ENCODE measurements at places on chromosomes 6 and 20. TPM values are rescaled to one million over a fixed set of nuclear protein-coding genes. Genes with fewer than 3 reads are reported as not detected.

EEF1A2 gene
- total RNA-seq, result 11.2 TPM

DAAM2 gene
- 21.1 TPM for total RNA-seq

RIPPLY2 gene
- total RNA-seq, result 0.26 TPM

SYCP2 gene
- 6.7 TPM for total RNA-seq

FNDC1 gene
- 31.6 TPM for total RNA-seq

UCKL1 gene
- total RNA-seq, result 20.1 TPM

IL17A gene
- total RNA-seq, result not detected

ROS1 gene
- not detected for total RNA-seq

MATN4 gene
- total RNA-seq, result 1.5 TPM

BMP6 gene
- total RNA-seq, result 11.7 TPM

CCN6 gene
- not detected for total RNA-seq

DNA sequence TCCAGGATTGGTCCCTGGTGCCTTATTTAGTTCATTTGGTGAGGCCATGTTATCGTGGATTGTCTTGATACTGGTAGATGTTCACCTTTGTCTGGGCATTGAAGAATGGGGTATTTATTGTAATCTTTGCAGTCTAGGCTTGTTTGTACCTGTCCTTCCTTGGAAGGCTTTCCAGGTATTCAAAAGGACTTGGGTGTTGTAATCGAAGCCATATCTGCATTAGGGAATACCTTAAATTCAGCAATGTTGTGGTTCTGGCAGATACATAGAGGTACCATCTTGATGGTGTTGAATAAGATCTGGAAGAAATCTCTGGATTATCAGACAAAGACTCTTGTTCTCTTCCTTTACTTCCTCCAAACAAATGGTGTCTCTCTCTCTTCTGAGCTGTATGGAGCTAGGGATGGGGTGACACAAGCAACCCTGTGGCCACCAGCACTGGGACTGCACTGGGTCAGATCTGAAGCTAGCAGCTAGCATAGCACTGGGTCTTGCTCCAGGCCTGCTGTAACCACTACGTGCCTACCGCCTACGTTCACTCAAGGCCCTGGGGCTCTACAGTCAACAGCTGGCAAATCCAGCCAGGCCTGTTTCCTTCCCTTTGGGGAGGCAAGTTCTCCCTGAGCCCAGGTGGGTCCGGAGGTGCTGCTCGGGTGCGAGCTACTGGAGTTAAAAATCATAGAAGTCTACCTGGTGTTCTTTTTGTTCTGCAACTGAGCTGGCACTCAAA lies 261.1 kb upstream of the CITED2 start:
- DNase-seq, result no peak

DNA sequence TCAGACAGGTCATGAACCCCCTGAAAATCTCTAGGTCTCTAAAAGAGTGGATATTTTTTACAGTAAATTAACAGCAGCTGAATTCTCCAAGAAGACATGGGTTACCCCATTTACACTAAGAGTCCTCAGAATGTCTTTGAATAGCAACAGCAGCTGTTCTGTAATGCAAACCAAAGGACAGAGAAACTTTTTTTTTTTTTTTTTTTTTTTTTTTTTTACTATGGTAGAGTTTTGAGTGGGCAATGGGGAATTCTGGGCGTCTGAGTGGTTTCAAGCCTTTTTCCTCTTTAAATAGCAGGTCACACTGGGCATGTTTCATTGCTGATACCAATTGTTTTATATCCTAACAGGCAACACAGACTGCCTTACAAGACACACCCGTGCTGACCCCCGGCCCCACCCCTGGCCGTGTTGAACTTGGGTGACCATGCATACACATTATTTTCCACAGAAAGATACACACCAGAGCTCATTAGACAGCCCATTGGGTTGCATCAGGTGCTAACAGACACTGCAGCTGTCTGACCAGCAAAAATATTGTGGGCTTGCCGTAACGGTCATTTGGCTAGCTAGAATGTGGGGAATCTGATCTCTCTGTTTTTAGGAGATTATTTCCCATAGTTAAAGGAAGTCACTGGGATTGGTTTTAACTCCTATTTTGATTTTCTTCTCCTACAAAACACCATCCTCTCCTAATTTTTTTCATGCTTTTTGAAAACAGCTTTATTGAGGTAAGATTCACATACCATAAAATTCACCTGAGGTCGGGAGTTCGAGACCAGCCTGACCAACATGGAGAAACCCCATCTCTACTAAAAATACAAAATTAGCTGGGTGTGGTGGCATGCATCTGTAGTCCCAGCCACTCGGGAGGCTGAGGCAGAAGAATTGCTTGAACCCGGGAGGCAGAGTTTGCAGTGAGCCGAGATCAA lies 26.7 kb upstream of the IRF4 start:
- no peak for DNase-seq

- no peak for DNase-seq
Measured at GRCh38 chr20:63169681-63170080, 46.2 kb downstream of the YTHDF1 start.

DNA sequence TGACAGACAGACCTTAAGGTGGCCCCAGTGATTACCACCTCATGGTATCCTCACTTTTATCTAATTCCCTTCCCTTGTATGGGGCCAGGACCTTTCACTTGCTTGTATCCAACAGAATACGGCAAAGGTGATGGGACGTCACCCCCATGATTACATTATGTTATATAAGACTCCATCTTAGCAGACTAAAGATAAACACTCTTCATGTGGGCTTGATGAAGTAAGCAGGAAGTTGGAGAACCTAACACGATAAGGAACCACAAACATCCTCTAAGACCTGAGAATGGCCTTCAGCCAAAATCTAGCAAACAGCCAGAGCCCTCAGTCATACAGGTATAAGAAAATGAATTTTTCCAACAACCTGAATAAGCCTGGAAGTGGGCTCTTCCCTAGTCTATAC lies 8.0 kb downstream of the SLC17A3 start:
- DNase-seq, result no peak

GRCh38 chr6:45637611-45638257 lies 260.0 kb upstream of the SUPT3H start:
- DNase-seq, result no peak

DNA sequence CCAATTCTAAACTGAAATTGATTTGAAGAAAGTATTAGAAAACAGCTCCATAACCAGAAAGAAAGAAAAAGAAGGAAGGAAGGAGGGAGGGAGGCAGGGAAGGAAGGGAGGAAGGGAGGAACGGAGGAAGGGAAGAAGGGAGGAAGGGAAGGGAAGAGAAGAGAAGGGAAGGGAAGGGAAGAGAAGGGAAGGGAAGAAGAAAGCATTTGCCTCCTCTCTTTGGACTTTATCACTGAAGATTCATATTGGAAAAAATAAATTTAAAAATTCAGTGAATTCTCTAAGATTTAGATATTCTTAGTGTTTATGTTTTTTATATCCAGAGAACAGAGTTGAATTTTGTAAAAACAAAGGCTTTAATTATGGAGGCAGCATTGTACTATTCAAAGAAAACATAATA lies 68.5 kb upstream of the NXT1 start:
- DNase-seq, result no peak

- no peak for DNase-seq
Measured at GRCh38 chr20:24816431-24816830, 132.6 kb upstream of the CST7 start.

DNA sequence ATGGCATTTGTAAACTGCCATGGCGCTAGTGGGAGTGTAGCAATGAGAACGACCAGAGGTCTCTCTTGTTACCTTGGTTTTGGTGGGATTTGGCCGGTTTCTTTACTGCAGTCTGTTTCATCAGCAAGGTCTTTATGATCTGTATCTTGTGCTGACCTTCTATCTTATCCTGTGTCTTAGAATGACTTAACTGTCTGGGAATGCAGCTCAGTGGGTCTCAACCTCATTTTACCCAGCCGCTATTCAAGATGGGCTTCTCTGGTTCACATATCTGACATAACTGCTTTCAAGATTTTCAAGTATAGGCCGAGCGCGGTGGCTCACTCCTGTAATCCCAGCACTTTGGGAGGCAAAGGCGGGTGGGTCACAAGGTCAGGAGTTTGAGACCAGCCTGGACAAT lies 1.9 kb upstream of the SFT2D1 start:
- no peak for DNase-seq

- DNase-seq, result no peak
Measured at GRCh38 chr6:71408787-71409723, 120.4 kb downstream of the OGFRL1 start.

- DNase-seq, result no peak
Measured at GRCh38 chr20:8305449-8305978, 173.4 kb downstream of the PLCB1 start.

- no peak for DNase-seq
Measured at GRCh38 chr6:106244931-106245330, 80.6 kb downstream of the ATG5 start.

GRCh38 chr6:61887423-61887822 lies 398.6 kb downstream of the KHDRBS2 start:
- no peak for DNase-seq

GRCh38 chr6:1365686-1366085 lies 23.7 kb upstream of the FOXF2 start:
- no peak for DNase-seq

- no peak for DNase-seq
Measured at GRCh38 chr6:38035478-38035877, 216.0 kb downstream of the ZFAND3 start.

DNA sequence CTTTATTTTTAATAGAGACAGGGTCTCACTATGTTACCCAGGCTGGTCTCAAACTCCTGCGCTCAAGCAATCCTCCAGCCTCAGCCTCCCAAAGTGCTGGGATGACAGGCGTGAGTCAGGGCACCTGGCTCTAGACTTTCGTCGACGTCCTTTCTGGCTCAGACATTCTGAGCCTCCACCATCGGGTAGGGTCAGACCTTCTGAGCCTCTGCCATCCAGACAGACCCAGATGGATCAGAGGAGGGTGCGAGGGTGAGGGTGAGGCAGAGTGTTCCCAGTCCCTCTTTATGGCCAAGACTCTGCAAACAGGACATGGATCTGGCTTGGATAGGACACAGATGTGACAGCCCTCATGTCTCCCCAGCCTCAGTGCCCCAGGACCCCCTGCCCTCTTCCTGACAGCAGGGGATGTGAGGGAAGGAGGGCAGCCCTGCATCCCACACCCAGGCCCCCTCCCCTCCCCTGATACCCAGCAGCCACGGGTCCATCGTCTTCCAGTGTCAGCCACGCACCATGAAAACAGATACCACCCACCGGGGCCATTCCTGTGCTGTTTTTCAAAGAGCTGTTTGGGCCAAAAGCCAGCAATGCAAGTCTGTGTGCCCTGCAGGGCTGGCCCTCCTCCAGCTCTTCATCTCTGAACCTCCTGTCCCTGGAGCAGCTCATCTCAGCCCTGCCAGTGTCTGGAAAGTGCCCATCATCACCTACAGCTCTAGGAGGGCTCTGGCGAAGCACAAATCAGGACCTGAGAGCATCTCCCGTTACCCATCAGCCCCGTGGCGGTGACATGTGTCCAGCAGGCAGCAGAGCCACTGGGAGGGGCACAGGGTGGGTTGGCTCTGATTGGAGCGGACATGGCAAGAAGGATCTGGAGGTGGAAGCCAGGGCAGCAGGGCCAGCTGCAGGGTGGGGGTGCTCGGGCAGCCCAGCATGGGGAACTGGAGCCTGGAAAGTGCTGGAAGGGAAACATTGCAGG lies 208.4 kb downstream of the PREX1 start:
- DNase-seq, result no peak

- DNase-seq, result no peak
Measured at GRCh38 chr6:33727126-33727525, 15.6 kb upstream of the UQCC2 start.

DNA sequence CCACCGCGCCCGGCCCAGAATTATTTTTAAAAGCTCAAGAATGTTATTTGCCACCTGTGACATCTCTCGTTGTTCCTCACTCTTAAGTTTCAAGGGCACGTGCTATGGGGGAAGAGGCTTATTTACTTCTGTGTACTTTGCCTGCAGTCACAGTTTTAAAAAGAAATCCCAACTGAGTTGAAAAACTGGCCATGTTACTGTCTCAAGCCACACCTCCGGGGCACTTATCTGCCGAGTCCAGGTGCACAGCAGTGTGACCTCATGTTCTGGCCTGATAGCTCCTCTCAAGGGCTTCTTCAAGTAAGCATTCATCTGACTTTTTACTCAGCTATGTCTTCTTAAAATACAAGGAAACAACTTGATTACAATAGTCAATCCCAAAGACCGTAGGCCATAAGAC lies 34.5 kb downstream of the SHLD1 start:
- DNase-seq, result no peak

DNA sequence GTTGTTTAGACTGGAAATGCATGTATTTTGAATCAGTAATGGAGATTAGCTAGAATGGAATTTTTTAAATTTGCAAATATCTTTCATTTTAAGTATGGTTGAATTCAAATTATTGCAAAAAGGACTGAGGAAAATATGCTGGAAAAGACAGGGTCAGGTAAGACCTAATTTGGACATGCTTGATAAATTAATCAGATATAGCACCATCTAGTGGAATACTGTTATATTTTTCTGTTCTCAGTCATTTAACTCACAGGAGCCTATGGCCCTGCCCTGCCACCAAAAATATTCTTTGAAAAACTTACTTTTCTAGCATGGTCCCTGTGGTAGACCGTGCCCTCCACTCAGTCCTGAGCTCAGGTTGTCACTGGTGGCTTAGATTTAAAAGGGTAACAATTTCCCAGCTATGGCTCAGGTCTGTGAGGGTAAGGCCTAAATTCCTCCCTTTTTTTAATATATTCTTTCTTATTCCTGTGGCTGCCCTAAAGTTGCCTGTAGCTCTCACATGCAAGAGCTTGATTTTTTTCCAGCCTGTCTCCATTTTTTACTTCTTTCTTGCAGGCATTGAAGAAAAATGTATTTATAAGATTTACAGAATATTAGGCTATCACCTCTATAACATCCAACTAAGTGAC lies 25.3 kb upstream of the KIAA1586 start:
- no peak for DNase-seq

GRCh38 chr20:23658989-23659609 lies 21.3 kb upstream of the CST3 start:
- no peak for DNase-seq

GRCh38 chr6:56526860-56527544 lies 115.7 kb downstream of the DST start:
- DNase-seq, result no peak

- no peak for DNase-seq
Measured at GRCh38 chr6:106048336-106048735, 37.8 kb upstream of the PRDM1 start.

- no peak for DNase-seq
Measured at GRCh38 chr20:24488800-24489175, 19.4 kb downstream of the SYNDIG1 start.

DNA sequence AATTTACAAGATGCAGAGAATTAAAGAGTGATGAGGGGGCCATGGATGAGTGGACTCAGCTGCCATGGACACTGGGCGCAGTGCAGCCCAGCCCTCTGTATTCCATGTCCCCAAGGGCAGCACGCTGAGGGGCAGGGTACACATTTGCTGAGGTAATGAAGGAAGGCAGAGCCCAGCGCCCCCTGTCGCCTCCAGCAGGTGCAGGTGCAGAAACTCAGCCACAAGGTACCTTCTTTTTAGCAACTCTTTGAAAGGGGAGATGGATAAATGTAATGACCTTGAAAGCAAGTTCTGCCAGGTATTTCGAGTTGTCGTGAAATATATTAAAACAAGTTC lies 7.1 kb downstream of the CD93 start:
- DNase-seq, result no peak

GRCh38 chr6:40604082-40604481 lies 16.9 kb upstream of the LRFN2 start:
- DNase-seq, result no peak
